ENCODE measurements at places on chromosomes 6 and 20.

DNA sequence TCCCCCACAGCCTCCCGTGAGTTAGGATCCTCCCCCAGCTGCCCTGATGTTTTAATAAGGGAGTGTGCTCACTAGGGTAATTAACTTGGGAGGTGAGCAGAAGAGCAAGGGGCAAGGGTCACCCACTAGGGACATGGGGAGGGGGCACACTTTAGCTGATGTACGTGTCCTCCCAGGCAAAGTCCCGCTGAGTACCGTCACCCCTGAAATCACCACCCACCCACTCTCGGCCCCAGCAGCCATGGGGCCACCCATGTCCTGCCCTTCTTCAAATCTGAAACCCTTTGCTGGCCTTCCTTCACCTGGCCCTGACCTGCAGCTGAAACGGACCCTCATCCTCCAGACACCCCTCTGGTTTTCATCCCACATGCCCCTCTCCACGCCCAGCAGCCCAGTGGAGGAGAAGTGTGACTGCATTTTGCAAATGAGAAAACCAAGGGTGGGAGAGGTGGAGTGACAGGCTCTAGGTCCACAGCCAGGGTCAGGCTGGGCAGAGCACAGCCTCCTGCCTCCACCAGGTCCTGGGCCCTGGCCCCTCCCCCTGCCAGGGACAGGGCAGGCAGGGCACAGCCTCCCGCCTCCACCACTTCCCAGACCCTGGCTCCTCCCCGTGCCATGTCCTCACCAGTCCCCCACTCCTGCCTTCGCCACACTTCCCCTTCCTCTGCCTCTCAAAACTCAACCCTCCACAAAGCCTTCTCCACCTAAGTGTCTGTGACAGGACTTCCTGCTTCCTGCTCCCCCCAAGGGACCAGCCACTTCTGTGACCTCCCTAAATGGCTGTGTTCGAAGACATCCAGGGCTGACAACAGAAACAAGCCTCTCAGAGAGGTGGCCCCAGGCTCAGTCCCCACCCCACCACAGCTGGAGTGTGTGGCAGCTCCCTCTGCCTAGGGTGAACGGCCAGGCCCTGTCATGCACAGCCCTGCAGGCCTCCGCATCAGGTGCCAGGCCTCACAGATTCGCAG, 15.1 kb downstream of the ACSS1 start:
- peak; percentile 75 for DNase-seq

- no peak for DNase-seq
Measured at GRCh38 chr6:2643935-2644539, 106.7 kb downstream of the MYLK4 start.

DNA sequence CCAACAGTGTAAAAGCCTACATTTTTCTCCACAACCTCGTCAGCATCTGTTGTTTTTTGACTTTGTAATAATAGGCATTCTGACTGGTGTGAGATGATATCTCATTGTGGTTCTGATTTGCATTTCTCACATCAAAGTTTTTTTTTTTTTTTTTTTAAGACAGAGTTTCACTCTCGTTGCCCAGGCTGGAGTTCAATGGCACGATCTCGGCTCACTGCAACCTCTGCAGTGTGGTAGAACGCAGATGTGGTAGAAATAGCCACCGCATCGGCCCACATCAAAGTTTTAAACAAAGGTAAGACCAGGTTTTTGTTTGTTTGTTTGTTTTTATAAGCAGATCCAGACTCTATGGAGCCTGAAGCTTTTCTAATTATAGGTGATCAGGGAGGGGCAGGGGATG, 12.7 kb upstream of the PPP1R3G start:
- no peak for DNase-seq

- no peak for DNase-seq
Measured at GRCh38 chr6:14797875-14798593, 447.8 kb upstream of the JARID2 start.

- DNase-seq = no peak
Measured at GRCh38 chr20:8568075-8568474, 436.0 kb downstream of the PLCB1 start.

- DNase-seq = no peak
Measured at GRCh38 chr6:151494235-151494935, 568 bp downstream of the CCDC170 start.

GRCh38 chr6:35178932-35179832, 34.6 kb upstream of the SCUBE3 start:
- DNase-seq = peak; percentile 36

DNA sequence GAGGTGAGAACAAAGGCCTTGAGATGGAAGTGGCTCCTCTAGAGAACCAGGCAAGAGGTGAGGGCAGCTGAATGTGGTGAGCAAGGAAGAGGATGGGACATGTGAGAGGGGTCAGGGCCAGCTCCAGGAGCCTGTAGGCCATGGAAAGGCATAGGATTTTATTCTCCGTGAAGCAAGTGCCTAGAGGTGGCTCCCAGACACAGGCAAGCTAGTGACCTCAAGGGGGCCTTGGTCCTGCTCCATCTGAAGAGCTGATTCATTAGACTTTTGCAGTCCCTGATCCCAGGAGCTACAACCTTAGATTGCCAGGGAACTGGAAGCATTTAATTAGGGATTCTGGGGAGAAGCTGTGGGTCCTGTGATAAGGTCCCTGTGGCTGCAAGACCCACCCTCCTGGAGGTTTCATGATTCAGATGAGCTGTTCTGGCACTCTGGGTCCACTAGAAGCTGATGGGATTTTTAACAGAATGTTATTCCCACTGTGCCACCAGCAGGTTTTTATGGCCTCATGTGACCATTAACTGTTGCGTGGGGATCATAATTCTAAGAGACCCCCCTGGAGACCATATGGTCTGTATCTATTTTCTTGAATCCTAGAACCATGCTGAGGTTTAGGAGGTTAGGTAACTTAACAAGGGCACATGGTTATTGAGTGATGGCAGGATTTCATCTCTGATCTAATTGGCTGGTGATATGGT, 90.5 kb downstream of the ELOVL5 start:
- no peak for DNase-seq

DNA sequence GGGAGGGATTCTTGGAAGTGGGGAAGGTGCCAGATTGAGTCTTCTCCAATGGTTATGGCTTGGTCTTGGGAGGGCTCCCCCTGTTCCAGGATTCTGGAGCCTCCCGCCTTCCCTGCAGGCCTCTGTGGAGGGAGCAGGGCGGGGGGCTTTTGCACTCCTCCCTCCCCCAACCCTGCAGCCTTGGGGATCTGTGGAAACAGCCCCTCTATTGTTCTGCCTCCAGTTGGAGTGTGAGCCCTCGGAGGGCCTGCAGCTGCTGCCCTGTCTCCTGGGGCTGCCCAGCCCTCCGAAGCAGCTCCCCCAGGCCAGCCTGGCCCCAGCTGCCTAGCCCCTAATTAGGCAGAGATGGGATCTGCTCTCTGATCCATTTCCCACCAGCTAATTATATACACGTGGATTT, 14.7 kb downstream of the FAM110A start:
- no peak for DNase-seq
